ENCODE measurements at places on chromosomes 13 and 19.
A peak's percentile ranks its signal among the peaks of the same experiment; 100 is the strongest.

- no peak for DNase-seq
Observed at GRCh38 chr13:77985866-77986636, 67.4 kb upstream of the EDNRB start.

GRCh38 chr19:30082611-30083010 is 140.6 kb downstream of the URI1 start:
- no peak for DNase-seq

GRCh38 chr19:40464059-40465024 is 1.2 kb downstream of the BLVRB start:
- DNase-seq: peak; percentile 37

GRCh38 chr19:36686365-36687213 is 823 bp upstream of the ZNF567 start:
- no peak for DNase-seq

DNA sequence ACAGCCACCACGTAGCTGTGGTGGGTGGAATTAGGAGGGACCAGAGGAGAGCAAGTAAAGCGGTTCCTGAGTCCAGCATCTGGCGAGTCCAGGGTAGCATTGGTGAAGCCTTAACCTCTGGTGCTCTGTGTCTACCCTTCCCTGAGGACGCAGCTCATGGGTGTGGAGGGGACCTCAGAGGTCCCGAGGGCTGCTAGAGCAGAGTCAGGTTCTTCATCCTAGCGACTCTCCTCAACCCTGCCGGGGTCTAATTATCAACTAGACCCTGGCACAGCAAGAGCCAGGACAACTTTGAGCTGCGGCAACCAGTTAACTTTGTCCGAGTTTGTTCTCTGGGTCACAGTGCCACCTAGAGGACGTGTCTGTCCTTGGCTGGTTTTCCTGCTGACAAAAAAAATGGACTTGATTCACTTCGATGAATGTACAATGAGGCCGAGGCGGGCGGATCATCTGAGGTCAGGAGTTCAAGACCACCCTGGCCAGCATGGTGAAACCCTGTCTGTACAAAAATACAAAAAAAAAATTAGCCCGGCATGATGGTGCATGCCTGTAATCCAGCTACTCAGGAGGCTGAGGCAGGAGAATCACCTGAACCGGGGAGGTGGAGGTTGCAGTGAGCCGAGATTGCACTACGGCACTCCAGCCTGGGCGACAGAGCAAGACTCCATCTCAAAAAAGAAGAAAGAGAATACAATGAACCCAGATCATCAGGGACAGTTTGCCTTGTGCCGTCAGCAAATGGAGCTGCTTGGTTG is 25.0 kb downstream of the TSSK6 start:
- DNase-seq: peak; percentile 74

Data from nucleus accumbens (tissue), 56 donors.